NCI-H1436 treated with DMSO at 0.1 percent for 48 hours (cell line): ENCODE measurements at places on chromosomes 1 and 21.

DNA sequence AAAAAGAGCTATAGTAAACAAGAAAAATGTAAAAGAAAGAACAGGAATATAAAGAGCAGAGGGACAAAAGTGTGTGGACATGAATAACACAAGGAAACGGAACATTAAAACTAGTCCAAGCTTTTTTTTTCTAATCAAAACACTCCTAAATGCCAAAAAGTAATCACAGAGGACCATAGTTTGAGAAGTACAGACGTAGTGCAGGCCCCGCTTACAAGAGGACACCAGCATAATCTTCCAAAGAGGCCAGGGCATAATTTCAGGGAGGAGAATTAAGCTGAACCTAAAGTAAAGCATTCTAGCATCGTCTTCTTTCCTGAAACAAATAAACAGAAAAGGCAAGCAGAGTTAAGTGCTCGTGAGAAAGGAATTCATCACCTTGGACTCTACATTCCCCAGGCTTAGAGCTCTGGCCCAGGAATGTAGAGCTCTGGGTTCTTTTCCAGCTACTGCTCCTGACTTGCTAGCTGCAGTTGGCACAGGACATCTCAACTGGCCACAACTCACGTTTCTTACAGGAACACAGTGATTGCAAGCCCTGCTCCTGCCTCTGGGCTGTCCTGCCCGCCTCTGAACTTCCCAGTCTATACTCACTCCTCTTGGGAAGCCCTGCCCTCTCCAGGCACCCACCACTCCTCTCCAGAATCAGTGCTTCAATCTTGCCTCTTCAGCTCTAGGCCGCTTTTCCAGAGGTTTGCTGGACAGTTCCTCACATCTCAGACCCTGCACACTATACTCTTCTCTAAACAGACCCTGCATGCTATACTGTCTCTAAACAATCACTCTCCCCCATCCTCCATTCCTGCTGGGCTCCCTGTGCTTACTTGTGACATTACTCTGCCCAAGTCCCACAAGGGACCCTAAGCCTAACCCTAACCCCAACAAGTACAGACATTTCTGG lies 9.8 kb downstream of the RGS8 start:
- no peak for DNase-seq

DNA sequence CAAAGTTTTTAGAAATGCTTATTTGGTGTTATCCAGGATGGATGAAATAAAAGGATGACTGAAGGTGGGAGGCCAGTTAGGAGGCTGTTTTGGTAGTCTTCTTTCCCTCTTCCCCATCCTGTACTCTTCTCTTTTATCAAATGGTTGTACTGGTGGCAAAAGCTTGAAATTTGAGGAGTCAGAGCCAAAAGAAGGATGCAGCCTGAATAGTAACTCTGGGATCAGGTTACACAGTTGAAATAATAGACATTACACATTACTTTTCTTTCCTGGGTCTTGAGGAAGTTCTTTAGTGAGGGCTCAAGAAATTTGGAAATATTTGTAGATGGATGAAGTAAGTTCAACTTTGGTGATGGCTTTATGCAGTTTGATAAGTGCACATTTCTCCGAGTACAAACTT lies 108.6 kb downstream of the GPR52 start:
- no peak for DNase-seq

- no peak for DNase-seq
Measured at GRCh38 chr1:176638713-176639526, 175.9 kb downstream of the PAPPA2 start.

GRCh38 chr1:53535226-53535625 lies 76.0 kb downstream of the DMRTB1 start:
- no peak for DNase-seq

GRCh38 chr1:119327450-119328155 lies 41.0 kb upstream of the HAO2 start:
- DNase-seq = no peak

DNA sequence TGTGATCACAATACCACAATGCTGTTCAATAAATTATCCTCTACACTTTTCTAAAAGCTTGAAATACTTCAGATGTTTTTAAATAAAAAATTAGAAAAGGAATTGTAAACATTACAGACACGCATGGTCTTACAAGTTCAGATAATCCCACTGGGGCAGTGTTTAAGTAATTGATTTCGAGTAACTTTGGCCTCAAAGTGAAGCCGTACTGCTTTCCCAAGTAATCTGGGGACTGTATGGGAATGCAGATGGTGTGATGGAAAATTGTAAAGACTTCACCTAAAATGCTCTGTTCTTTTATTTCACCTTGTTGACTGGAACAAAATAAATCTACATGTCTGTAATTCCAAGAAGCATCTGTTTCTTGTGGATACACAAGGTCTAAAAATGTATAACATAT lies 401.7 kb upstream of the LYPLAL1 start:
- no peak for DNase-seq

DNA sequence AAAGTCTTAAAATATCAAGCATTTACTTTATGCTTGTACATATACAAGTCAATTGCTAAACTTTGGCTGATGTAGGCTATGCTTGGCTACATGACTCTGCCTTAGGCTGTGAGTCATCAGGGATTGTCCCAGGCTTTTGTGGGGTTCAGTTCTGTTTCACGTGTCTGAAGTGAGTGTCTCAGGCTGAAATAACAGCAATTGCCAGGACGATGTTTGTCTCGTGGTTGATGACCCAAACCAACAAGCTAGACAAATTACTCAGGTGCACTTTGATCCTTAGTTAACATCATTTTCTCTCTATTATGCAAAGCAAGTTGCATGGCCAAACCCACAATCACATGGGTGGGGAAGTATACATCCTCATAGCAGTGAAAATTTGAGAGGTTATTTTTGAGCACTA lies 410.1 kb downstream of the BRINP3 start:
- no peak for DNase-seq

GRCh38 chr1:51716746-51717145 lies 99.9 kb downstream of the OSBPL9 start:
- DNase-seq = no peak

DNA sequence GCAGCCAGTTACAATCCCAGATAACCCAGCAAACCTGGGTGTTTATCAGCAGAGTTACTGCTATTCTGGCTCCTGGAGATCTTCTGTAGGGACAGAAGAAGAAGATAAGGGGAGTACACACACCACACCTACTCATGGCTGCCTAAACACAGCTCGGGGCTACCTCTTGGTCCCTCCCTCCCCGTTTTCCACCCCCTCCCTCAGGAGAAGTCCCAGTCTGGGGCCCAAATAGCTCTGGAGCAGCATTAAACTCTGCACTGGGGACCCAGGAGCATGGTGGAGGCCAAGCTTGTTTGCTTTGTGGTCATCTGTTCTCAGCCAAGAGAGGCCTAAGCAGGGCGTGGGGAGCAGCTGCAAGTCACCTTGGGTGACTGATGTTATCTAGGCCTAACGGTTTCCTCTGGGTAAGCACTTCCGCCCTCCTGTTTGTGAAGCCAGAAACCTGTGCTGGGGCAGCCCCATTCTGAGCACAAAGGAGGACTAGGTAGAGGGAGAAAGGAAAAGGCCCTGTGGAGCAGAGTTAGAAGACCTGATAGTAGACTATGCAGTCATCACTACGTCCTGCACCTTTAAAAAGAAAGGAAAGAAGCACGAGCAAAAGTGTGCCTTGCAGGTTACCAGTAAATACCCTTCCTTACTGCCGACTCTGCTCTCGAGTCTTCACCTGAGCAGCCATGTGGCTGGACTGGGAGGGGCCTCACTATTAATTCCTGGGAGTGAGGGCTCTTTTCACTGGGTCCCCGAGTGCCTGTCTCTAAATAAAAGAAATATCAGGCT lies 2.0 kb upstream of the RCSD1 start:
- DNase-seq = no peak

GRCh38 chr1:158020259-158020885 lies 26.9 kb downstream of the KIRREL1 start:
- DNase-seq = no peak

DNA sequence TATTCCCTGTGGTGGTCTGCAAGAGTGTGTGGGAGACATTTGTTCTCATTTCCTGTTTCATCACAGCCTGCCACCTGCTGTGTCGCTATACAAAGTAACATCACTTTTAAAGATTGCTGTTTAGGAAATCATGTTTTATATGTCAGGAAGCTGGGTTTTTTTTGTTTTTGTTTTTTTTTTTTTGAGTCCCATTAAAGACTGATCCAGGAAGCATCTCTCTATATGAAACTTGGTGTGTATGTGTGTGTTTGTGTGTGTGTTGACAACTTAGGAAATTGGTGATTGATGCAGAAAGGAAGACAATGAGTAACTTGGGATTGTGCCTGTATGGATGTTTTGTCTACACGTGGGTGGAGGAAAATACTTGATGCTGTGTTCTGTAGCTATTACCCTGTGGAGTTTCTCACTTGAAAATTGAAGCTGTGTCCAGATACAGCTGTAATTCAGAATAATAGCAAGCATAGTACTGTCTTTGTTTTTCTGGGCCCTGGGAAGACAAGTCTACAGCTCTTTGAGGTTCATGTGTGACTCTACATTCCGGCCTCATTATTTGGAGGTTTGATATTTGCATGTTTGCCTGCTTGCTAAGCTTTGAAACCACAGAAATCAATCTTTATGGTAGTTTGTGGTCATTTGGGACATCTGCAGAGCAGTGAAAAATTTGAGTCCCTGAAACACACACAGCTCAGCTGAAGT lies 47.9 kb downstream of the LAMC1 start:
- DNase-seq = no peak

DNA sequence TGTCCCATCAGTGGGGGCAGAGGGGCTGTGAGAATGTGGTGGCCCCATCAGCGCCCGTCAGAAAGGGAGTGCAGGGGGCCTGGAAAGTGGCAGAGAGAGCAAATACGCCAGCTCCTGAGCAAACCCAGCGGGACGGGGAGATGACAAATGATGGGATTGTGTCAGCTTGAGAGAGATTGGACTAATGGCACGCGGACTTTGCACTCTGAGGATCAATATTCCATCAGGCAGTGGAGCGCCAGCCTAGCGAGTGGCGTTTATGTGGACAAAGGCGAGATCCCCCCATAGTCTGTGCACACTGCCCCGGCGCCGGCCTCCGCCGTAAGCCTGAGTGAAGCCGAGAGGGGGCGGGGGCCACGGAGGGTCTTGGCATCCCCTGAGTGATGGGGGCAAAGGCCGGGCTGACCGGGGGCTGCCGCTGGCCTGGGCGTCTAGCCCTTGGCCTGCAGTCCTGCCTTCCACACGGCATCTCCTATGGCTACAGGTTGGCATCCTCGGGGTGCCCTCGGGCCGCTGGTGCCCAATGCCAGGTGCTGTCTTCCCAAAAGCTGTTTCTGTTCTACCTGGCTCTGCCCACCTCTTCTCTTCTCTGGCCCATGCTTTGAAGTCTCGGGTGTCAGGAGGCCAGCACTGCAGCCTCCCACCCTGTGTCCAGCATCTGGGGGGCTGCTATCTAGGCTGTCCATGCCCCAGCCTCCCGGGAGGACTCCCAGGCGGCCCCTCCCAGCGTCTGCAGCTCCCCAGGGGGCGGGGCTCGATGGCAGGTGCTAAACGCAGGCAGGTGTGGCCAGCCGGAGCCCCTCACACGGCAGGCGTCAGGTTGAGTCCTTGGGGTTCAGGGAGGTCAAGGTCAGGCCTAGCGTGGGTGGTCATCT lies 46.5 kb downstream of the PRDM16 start:
- DNase-seq = no peak

DNA sequence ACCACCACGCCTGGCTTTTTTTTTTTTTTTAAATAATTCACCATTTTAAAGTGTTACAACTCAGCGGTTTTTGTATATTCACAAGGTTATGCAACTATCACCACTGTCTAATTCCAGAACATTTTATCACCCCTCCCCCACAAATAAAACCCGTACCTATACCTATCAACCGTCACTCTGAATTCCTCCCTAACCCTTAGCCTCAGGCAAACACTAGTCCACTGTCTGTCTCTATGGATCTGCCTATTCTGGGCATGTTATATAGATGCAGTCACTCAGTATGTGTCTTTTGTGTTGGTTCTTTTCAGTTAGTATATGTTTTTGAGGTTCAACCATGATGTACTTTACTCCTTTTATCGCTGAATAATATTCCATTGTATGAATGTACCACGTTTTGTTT lies 19.3 kb upstream of the GRHL3 start:
- DNase-seq = no peak

DNA sequence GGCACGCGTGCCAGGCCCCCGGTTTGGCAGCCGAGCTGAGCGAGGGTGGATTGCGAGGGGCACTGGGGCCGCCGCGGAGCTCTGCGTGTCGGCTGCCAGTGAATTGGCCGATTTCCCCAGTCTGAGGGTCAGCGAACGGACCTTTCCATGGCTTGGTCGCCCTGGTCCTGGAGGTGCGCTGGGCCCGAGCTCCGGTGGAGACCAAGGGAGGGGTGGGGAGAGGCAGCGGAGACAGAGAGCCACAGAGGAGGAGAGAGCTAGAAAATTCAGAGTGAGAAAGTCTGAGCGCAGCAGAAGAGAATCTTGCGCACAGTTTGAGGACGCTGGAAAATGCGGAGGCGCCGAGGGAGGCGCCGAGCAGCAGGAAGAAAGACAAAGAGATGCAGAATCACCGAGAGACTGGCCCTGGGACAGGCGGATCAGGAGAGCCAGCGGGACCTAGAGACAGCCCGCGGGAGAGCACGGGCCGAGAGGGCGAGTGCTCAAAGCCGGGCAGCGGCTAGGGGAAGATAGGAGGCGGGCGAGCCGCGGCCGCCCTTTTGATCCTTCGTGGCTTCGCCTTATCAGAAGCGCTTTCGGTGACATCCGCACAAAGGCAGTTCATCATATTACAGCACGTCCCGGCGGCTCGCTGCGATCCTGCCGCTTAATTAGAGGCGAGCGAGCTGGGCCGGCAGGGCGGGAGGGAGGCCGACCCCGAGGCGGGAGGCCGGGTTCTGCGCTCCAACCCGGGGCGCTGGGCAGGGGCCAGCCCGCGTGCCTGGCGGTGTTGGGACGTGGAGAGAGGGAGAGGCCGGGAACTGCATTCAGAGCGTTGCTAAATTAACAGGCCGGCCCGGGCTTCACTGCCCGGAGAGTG lies 12.7 kb downstream of the PAX7 start:
- DNase-seq = no peak
